Effector memory CD8-positive, alpha-beta T cell (primary cell): ENCODE measurements at places on chromosomes 13 and 19.

- DNase-seq: no peak
Measured at GRCh38 chr19:50693064-50693975, 26.3 kb downstream of the SHANK1 start.

GRCh38 chr19:29529646-29530539, 4.1 kb downstream of the VSTM2B start:
- no peak for DNase-seq

- DNase-seq: no peak
Measured at GRCh38 chr13:49571299-49572240, 13.8 kb downstream of the RCBTB1 start.

DNA sequence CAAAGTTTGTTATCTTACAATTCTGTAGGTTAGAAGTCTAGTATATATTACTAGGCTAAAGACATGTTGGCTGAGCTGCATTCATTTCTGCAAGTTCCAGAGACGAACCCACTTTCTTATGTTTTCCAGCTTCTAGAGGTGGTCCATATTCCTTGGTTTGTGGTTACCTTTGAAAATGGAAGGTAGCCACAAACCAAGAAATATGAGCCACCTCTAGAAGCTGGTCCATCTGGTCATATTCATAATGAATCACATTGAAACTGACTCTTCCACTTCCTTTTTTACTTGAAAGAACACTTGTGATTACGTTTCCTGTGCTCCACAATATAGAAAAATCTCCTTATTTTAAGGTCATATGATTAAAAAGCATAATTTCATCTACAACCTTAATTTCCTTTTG, 943.0 kb upstream of the PCDH9 start:
- DNase-seq: no peak

DNA sequence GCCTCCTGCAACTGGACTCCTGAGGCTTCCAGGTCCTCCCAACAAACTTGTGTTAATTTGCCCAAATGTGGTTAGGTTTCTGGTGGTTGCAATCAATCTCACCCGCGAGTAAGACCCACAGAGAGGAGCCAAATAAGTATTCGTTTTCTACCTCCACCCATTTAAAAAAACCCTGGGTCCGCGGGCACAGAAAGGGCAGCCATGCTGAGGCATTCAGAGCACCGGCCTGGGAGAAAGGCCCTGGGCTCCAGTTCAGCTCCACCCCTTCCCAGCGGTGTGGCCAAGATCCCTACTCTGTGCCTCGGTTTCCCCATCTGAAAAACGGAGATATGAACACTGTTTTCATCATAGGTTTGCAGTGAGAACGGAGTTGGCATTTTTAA, 56.9 kb downstream of the PEPD start:
- DNase-seq: no peak

GRCh38 chr19:29445246-29445645, 80.5 kb upstream of the VSTM2B start:
- DNase-seq: no peak

- DNase-seq: no peak
Measured at GRCh38 chr13:77548095-77548494, 12.6 kb downstream of the SCEL start.

GRCh38 chr19:35142606-35143230, 337 bp upstream of the FXYD7 start:
- DNase-seq: peak; percentile 70

GRCh38 chr13:28031220-28031895, 42.9 kb upstream of the URAD start:
- no peak for DNase-seq

- DNase-seq: no peak
Measured at GRCh38 chr13:27053902-27054595, 117.6 kb downstream of the USP12 start.

DNA sequence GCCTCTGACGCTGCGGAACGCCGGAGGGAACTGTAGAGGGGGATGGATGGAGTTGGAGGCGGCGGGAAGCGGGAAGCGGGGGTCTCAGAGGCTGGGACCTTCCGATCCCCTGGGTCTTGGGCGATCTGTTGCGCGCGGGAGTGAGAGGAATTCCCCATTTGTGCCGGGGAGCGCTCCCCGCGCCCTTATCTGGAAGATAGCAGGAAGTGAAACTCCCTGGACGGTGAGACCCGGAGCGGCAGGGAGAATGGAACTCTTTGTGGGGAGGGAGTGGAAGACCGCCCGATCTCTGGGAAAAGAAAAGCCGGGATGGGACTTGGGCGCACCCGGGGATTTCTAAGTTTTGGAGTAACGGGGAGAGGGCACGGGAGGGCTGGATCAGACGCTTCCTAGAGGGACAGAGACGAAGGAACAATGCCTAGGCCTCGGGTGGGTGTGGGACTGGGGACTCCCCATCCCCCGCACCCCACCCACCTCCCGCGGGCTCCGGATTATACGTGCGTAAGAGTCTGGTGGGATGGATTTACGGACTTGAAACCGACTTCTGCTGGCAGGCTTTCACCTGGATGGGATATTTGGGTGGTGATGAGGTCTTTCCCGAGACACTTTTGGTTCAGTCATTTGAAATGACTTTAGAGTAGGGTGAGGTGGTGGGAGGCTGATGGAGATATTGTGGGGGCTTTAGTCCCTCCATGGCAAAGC, 495 bp downstream of the LSR start:
- DNase-seq: no peak

GRCh38 chr19:12757544-12758274, 6.1 kb downstream of the BEST2 start:
- DNase-seq: peak; percentile 58

DNA sequence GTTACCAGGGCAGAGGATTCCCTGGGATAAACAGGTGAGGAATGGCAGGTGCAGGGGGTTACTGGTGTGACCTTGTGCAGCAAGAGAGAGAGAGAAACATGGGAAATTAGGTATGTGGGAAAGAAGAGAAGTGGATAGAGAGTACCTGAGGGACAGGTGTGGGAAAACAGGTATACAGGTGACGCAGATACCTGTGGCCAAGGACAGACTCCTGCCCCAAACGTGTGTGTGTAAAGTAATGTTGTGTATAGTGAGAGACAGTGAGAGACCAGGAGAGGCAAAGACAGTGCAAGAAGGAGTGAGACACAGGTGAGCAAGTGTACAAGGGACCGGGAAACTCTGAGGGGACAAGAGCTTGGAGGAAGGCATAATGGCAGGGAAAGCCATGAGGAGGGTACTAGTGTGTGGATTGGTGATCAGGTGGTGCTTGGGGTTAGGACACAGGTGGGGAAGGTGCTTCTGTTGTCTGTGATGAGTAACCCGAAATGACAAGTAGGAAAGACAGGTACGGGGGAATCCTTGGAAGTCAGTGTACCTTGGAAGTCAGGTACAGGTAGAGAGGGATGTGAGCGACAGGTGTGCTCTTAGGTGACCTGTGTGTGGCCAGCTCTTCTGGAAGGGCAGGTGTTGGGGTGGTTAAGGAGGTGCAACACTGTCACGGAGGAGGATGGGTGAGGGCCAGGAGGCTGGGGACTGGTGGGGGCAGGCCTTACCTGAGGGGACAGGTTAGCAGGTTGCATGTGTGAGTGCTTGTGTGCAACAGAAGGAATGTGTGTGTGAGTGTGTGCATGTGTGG, 2.8 kb downstream of the ERFL start:
- DNase-seq: no peak

DNA sequence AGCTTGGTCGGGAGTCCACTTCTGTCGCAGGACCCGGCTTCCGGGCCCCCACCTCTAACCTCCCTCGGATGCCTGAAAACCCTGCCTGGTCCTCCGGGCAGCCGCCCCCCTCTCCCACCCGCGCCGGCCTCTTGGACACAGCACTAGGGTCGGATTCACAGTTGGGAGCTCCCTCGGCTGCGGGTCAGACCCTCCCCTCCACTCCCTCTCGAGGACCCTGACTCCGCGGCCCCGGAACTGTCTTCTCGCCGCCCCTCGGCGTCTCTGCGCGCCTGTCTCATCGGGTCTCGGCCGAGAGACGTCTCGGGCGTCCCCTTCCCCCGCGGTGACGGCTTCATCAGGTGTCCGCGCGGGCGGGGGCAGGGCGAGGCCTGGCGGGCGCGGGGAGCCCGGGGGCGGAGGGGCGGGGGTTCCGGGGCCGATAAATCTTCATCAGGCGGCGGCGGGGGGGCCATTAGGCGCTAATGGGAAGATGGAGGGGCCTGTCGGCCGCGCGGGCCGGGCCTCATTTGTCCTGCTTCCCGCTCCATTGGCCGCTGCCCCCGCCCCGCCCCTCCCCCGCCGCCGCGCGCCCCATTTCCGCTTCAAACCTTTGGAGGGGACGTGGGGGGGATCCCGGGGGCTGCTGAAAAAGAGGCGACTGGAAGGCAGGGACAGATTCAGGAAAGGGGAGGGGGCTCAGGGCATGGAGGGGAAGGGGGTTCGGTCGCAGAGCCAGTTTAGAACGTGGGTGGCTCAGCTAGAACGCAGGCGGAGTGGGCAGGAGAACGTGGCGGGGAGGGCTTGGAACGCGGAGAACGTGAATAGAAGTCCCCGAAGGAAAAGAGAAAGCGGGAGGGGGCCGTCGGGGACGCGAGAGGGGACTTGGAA, 11.8 kb upstream of the ERFL start:
- DNase-seq: no peak

GRCh38 chr19:11165486-11166030, 10.0 kb upstream of the SPC24 start:
- no peak for DNase-seq

DNA sequence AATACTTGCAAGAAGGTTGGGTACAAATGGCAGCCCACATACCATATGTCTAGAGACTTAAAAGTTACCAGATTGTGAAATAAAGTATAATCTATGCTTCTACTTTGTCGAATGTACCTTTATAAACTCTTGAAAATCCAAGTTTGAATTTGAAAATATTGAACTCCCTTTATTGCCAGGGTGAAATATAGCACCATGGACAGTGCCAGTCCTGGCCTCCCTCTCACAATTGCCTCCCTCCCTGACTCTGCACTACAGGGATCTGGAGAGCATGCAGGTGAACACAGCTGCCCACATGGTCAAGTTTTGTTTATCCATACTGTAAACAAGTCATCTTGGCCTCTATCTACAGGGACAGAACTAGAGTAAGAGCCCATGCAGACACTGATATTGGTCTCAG, 394.1 kb upstream of the SLITRK6 start:
- DNase-seq: no peak

DNA sequence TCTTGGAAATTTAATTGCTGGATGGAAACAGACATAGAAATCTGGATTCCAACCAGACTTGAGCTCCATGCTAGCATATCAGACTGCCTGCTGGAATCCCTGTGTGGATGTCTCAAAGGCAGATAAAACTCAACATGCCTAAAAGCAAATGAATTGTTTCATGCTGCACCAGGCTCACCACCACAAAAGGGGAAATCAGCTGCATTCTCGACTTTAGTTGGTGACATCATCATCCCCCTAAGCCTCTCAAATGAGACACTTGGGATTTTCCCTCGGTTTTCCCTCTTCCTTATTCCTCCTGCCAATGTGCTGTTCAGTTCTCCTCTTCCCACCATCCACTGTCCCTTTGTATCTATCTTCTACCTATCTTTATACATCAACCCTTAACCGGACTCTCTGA, 134.3 kb downstream of the ZDHHC20 start:
- no peak for DNase-seq

DNA sequence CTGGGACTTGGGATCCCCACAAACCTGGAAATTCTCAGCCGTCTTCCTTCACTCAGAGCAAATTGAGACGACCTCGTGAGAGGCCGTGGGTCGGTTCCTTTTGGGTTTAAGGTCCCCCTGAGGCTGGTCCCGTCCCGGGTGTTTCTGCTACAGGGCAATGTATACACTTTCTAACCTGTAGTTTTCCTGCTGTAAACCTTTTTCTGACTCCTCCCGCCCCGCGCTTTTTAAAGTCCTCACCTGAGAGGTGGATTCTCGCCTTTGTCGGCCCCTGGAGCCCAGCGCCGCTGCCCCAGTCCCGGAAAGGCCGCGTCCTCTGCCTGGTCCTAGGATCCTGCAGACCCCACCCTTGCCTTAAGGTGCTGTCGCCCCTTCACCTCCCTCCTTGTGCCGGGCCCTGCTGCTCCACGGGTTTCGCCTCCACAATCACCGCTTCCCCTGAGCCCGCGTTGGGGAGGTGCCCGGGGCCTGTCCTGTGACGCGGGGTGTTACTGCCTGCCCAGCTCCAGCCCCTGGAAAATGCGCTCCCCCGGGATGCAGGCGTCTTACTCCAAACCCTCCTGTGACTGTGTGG, 391 bp downstream of the ZNF761 start:
- DNase-seq: no peak

DNA sequence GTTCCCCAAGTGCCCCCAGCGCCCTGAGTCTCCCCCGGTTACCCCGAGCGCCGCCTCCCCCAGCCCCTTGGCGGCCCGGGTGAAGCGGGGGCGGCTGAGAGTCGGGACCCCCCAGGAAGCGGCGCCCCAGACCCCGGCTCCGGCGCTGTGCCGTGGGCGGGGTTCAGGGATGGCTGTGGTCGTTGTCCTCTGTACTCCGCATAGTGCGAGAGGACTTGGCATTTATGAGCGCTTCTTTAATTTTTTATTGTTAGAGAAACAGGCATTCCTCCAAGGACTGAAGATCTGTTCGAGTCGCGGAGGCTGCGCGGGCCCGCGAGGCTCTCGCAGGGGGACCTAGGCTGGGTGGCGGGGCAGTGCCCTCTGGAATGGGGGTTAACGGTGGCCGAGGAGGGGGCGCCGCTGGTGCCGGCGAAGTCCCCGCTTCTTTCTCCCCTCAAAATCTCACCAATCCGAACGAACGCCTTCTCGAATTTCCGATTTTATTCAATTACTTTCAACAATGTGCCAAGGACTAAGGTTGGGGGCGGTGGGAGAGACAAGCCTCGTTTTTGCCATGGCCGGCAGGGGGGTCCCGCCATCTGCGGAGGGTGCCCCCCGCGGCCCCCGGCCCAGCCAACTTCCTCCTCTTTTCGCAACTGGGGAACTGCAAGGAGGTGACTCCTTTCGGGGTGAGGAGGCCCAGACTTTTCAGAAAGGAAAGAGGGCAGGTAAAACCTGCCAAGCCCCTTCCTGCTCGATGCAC, 596 bp upstream of the GJB2 start:
- no peak for DNase-seq

DNA sequence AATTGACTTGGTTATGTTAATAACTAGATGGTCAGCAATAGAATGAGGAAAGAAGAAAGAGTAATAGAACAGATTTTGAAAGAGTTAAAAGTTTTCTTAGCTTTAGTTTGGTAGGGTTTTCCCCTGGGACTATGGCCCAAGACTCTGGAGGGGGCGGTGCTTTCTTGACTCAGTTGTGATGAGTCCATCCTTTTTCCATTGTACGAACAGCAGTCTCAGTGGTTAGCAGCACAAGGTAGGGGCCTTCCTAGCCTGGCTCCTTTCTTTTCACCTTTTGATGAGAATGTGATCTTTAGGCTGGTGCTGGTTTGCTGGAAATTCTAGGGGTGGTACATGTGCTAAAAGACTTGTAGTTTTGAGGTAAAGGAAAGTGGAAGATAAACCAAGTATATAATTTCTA, 38.8 kb downstream of the ZNF506 start:
- no peak for DNase-seq

DNA sequence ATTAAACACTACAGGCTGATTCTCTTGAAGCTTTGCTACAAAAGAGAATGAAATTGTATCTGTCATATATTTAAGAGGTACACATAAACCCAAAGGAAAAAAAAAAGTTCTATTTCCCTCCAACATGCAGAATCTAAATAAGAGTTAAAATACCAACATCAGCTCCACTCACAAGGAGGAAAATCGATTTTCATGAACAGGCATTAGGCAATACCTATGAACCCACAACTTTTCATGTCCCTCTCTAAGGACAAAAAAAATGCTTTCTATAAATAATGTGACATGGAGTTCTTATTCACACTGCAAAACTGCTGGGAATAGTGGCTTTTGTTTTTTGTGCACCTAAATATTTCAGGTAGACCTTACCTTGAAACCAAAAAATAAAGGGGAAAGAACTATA, 192.5 kb downstream of the KLF12 start:
- DNase-seq: no peak

GRCh38 chr19:7879111-7879807, 5.1 kb upstream of the PRR36 start:
- no peak for DNase-seq

- no peak for DNase-seq
Measured at GRCh38 chr13:75468602-75469001, 13.4 kb downstream of the TBC1D4 start.
